Epithelial cell of esophagus (primary cell): ENCODE measurements at places on chromosomes 3 and 15.

DNA sequence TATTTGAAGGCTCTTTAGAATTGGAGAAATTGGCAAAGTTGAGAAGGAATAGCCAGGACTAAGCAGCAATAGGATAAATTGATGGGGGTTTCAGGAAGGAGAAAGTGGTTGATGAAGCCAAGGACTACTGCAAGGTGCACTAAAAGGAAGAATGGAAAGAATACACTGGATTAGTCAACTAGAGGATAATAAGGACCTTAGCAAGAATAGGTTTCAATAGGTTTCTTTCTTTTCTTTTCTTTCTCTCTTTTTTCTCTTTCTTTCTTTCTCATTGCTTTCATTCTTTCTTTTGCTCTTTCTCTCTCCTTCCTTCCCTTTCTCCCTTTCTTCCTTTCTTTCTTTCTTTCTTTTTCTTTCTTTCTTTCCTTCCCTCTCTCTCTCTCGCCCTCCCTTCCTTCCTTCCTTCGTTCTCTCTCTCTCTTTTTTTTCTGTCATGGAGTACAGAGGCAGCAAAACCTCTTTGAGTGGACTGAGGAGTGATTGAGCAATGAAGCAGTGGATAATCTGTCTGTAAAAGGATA is 234.4 kb upstream of the TMC3 start:
- no peak for DNase-seq

GRCh38 chr3:64541803-64542202 is 146.0 kb downstream of the ADAMTS9 start:
- DNase-seq: no peak

GRCh38 chr3:155743606-155744005 is 1.3 kb downstream of the PLCH1 start:
- no peak for DNase-seq

DNA sequence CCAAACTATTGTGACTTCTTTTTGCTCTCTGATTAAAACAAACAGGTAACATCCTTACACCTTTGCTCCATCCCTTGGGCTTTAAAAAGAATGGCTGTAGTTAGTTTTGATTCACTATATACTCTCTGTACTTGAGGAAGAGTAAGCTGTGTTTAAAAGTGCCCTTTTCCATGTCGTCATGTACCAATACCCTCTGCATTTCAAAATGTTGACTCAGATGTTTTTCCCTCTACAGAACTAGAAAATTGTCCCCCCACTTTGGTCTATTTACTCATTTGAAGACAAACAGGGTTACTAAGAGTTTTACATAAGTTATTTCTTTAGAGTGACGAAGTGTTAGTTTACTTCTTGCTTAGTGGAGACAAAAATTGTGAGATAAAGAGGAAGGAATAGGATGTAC is 62.7 kb downstream of the TASOR start:
- no peak for DNase-seq

- DNase-seq: no peak
These were observed 16.8 kb downstream of the LRRN1 start for GRCh38 chr3:3816034-3816433.

GRCh38 chr3:118102737-118103136 is 931.9 kb downstream of the IGSF11 start:
- peak; percentile 86 for DNase-seq

DNA sequence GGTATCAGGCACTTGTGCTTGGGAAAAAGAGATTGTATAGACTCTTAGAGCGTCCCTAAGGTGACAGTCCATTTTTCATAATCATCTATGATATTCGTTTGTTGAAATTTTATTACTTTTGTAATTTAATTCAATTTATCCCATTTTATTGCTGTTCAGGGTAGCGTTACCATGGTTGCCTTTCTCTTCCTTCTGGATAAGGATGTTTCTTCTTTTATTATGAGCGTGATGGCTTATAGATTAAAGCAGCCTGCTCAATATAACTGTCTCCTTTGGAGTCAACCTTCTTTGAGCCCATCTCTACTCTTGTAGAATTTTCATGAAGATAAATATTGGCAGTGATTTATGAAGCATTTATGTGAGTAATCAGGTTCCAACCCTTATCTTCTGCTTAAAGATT is 182.0 kb downstream of the LRTM1 start:
- no peak for DNase-seq

GRCh38 chr3:21109056-21109455 is 642.0 kb downstream of the ZNF385D start:
- no peak for DNase-seq

GRCh38 chr3:124557433-124558232 is 172.6 kb upstream of the UMPS start:
- DNase-seq: peak; percentile 86

DNA sequence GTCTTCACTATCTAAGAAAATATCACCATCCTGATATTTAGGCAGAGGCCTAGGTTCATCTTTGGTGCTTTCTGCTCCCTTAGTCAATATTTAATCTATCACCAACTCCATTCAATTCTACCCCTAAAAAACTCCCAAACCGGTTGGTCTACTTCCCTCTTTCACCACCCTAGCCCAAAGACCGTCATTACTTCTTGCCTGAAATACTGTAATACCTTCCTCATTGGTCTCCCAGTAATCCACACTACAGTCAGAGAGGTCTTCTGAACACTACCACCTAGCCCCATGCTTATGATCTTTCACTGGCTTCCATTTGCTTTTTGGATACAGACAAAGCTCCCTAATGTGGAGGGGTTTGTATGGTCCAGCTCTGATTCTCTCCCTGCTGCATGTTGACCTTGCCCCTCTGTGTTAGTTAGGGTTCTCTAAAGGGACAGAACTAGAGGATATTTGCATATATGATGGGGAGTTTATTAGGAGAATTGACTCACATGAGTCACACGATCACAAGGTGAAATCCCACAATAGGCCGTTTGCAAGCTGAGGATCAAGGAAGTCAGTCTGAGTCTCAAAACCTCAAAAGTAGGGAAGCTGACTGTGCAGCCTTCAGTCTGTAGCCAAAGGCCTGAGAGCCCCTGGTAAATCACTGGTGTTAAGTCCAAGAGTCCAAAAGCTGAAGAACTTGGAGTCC is 36.4 kb upstream of the ATP2C1 start:
- peak; percentile 47 for DNase-seq

DNA sequence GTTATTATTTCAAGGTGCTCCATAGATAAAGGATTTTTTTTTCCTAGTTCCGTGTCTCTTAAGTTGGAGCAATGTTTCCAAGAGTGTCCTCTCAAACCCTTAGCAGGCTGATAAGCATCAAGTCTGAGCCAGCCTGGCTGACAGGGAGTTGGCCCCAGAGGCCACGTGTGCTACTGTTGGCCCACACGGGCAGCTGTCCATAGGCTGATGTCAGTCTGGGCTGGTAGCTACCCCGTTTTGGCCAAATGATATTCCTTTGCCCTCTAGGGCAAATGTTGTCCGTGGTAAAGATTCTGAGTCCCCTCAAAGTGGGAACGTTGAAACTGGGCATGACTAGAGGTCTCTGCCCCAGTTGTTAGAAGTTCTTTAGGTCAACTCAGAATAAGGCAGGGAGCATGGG is 99.4 kb downstream of the FLNB start:
- no peak for DNase-seq
